GM12878 (cell line): ENCODE measurements at places on chromosomes 7 and 10. TPM values are rescaled to one million over a fixed set of nuclear protein-coding genes. Genes with fewer than 3 reads are reported as not detected.

- no peak overlapping the region for H3K27ac ChIP-seq
- peaks cover 6% of the 10 kb centered on the region for H3K36me3 ChIP-seq
- H3K4me3 ChIP-seq = no peak overlapping the region
- no peaks in the 10 kb centered on the region for H3K4me1 ChIP-seq
Measured at GRCh38 chr7:66905278-66905677, 15.7 kb upstream of the TMEM248 start.

DNA sequence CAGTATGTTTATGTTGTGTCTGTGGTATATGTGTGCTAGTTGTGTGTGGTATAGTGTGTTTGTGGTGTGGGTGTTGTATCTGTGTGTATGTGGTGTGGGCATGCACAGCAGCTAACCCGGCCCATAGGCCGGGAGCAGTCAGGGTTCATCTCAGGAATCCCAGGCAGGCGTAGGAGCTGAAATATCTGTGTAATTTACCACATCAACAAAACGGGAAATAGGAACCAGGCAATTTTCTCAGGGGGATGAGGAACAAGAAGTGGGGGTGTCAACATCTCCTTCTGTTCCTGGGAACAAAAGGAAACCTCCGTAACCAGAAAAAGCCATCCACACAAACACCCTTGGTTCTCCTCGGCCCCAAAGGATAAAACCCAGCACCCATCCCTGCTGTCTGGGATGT, 24.5 kb upstream of the ZNF488 start:
- no peak overlapping the region for H3K4me3 ChIP-seq
- no peaks in the 10 kb centered on the region for H3K36me3 ChIP-seq
- no peaks in the 10 kb centered on the region for H3K4me1 ChIP-seq
- no peak overlapping the region for H3K27ac ChIP-seq
- H3K27me3 ChIP-seq = no peaks in the 10 kb centered on the region

DNA sequence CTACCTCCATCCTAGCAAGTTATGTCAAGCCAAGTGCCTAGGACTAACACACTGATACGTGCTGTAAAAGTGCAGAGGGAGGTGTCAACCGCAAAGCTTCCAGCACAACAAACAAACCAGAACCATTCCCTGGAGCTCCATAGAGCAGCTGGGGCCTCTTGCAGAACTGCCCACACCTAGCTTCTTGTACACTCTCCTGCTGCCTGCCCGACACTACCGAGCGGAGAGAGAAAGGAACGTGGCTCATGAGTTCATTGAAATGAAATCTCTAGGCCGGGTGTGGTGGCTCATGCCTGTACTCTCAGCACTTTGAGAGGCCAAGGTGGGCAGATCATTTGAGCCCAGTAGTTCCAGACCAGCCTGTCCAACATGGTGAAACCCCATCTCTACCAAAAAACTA, 73.5 kb downstream of the MKI67 start:
- DNase-seq = no peak
- H3K4me1 ChIP-seq = peaks cover 13% of the 10 kb centered on the region
- H3K4me3 ChIP-seq = no peak overlapping the region
- peaks cover 11% of the 10 kb centered on the region for H3K36me3 ChIP-seq
- H3K27me3 ChIP-seq = no peaks in the 10 kb centered on the region
- no peak overlapping the region for H3K27ac ChIP-seq

GRCh38 chr10:81081887-81082620, 544.4 kb downstream of the SH2D4B start:
- no peaks in the 10 kb centered on the region for H3K4me1 ChIP-seq
- no peaks in the 10 kb centered on the region for H3K27me3 ChIP-seq
- H3K4me3 ChIP-seq = no peak overlapping the region
- no peak for DNase-seq

DNA sequence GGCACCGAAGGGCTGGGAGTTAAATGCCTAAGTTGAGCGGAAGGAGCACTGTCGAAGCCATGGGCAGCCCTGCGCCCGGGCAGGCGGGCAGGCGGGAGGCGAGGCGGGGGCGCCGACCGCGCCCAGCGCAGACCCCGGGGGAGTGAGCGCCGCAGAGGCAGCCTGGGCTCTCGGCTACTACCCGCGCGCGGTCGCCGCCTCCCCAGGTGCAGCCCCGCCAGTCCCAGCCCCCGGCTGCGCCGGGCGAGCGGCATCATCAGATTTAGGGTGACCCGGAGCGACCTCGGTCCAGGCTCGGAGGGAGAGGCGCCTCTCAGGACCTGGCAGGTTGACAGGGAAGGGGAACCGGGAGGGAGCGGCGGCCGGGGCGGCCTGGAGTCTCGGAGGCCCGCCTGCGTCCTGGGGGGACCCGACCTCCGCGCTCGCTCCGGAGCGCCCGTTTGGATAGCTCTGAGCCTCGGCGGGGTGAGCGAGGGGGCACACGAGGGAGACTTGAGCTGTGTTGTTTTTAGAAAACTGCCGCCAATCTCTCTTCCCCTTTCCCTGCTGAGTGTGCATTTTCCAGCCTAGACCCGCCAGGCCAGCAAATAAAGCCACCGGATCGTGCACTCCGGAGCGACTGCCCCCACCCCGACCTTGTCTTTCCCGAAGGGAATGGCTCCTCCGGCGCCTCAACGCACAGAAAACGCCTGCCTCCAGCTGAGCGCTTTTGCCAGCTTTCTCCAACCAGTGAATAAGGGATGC, 2.3 kb upstream of the NRP1 start:
- H3K36me3 ChIP-seq = no peaks in the 10 kb centered on the region
- no peaks in the 10 kb centered on the region for H3K4me1 ChIP-seq
- peaks cover 7% of the 10 kb centered on the region for H3K27me3 ChIP-seq
- no peak overlapping the region for H3K4me3 ChIP-seq
- DNase-seq = no peak
- no peak overlapping the region for H3K27ac ChIP-seq

DNA sequence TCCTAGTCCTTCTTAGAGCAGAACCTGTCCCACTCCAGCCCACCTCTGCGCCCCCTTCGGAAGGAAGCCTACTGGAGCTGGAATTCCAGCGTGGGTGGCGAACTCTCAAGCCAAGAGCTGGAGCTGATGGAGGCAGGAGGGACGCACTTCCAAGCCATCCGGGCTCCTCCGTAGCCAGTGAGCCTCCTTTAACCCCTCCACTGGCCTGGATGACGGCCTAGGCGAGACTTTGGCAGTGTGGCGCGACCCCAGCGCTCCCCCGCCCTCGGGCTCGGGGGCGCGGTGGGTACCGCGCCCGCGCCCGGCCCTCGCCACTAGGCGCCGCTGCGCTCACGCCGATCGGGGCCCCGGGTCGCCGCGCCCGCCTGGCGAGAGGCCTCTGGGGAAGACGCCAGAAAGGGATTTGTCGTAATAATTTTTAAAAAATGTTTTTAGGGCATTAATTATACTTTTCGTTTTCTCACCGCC, 5.1 kb upstream of the EMX2 start:
- H3K4me3 ChIP-seq = no peak overlapping the region
- peaks cover 7% of the 10 kb centered on the region for H3K4me1 ChIP-seq
- H3K36me3 ChIP-seq = no peaks in the 10 kb centered on the region
- peaks cover 13% of the 10 kb centered on the region for H3K27me3 ChIP-seq
- H3K27ac ChIP-seq = no peak overlapping the region

DNA sequence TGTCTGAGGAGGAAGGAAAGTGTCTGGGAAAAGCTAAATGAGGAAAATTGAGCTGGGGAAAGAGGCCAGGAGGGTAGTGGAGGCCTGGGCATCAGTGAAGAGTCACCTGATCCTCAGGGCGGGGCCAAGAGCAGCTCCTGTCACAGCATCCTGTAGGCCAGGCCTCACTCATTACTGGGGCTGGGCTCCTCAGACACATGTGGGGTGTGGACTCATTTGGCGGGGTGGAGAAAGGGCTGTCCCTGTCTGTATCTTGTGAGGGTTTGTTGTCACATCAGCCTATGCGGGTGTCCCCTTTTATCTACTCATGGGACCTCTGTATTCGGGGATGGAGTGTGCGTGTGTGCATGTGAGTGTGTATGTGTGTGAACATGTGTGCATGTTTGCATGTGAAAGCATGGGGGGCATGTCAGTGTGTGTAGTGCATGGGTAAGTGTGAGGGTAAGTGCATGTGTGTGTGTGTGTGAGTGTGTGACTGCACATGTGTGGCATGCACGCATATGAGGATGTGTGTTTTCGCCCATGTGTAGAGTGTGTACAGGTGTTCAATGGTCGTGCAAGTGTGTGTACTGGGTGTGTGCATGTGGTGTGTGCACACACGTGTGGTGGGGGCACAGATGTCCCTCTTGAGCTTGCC, 67.8 kb downstream of the RAMP3 start:
- no peaks in the 10 kb centered on the region for H3K4me1 ChIP-seq
- no peak overlapping the region for H3K27ac ChIP-seq
- H3K36me3 ChIP-seq = no peaks in the 10 kb centered on the region
- no peaks in the 10 kb centered on the region for H3K27me3 ChIP-seq
- no peak overlapping the region for H3K4me3 ChIP-seq
- no peak for DNase-seq

- H3K27me3 ChIP-seq = no peaks in the 10 kb centered on the region
- no peak for DNase-seq
- no peak overlapping the region for H3K27ac ChIP-seq
- no peaks in the 10 kb centered on the region for H3K36me3 ChIP-seq
Measured at GRCh38 chr10:12420530-12421120, 71.3 kb downstream of the CAMK1D start.

DNA sequence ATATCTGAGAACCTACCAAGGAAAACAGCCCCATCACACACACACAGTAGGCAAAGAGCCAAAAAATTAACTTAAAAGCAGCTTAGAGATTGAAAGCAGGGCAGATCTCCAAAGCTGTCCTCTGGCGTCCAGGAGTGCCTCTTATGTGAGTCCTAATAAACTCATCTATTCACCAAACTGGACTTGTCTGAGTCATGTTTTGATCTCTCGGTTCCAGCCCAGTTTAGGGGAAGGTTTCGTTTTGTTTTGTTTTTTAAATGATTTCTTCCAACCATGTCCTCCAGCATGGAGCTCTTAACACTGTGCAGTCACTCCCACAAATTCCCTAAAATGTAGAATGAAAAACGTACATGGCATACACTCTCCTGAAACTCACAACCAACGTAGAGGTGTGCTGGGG, 6.7 kb upstream of the PRSS37 start:
- no peaks in the 10 kb centered on the region for H3K27me3 ChIP-seq
- H3K4me1 ChIP-seq = no peaks in the 10 kb centered on the region
- no peaks in the 10 kb centered on the region for H3K36me3 ChIP-seq
- H3K4me3 ChIP-seq = no peak overlapping the region
- no peak for DNase-seq

DNA sequence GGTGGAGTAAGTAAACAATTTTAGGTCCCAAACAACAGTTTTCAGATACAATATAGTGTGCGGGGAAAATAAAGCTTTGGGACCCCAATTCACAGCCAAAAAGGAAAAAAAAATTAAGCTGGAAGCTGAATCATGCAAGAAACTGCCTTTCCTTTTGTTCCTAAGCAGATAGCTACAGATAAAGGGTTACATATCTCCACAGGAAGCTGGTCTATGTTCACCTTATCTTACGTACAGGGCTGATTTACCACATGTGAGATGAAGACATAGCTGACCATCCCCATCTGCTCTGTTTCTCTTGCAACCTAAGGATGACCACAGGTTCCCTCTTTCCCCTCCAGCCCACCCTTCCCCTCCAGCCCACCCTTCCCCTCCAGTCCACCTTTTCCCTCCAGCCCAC, 14.2 kb upstream of the PFKP start:
- H3K4me3 ChIP-seq = no peak overlapping the region
- no peaks in the 10 kb centered on the region; the same call in 1 of the 2 replicates for H3K27me3 ChIP-seq
- no peak overlapping the region for H3K27ac ChIP-seq
- H3K4me1 ChIP-seq = no peaks in the 10 kb centered on the region
- H3K36me3 ChIP-seq = no peaks in the 10 kb centered on the region
- no peak for DNase-seq

GRCh38 chr7:111210996-111211395, 120.1 kb downstream of the LRRN3 start:
- H3K4me3 ChIP-seq = no peak overlapping the region
- H3K4me1 ChIP-seq = no peaks in the 10 kb centered on the region
- no peaks in the 10 kb centered on the region for H3K27me3 ChIP-seq
- DNase-seq = no peak
- H3K36me3 ChIP-seq = no peaks in the 10 kb centered on the region
- H3K27ac ChIP-seq = no peak overlapping the region

DNA sequence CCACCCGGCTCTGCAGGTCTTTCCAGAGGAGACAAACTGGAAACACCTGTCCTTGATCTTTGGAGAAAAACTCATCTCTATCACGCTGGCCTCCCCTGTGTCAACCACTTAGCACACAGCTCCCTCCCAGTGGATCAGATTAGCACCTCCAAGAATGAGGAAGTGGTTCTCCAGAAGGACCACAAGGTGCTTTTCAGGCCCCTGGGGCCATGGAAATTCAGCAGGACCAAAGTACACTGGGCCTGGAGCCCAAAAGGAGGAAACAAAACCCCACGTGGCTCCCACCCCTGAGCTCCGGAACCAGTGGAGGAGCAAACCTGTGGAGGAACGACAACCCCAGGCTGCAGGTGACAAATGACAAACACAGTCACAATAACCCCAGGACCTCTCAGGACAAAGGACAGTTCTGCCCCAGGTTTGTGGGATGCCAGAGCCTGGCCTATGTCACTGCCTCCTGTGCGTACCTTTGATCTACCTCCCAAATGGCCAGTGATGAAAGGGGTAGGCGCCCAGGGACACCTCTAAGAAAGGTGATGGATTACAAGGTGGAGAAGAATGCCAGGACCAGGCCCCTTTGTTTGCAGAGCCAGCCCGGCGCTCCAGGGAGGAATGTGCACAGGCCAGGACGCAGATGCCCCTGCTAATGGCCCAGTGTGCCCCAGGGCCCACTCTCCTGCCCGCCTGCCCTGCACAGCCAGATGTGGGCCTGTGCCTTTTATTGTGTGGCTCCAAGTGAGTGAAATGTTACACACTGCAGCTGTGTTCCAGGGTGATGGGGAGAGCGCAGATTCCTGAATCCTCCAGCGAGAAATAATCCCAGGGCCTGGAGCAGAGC, 5.7 kb downstream of the TNS3 start:
- H3K27me3 ChIP-seq = peaks cover 3% of the 10 kb centered on the region; the same call in 1 of the 2 replicates
- no peaks in the 10 kb centered on the region for H3K36me3 ChIP-seq
- DNase-seq = no peak

GRCh38 chr7:94374721-94375566, 19.8 kb upstream of the COL1A2 start:
- no peak for DNase-seq
- no peak overlapping the region for H3K4me3 ChIP-seq
- H3K27me3 ChIP-seq = no peaks in the 10 kb centered on the region
- no peaks in the 10 kb centered on the region for H3K4me1 ChIP-seq

The FAM180A gene
- polyA plus RNA-seq = not detected in 2 replicates

The ARL3 gene
- 21.2 and 22.2 TPM in 2 replicates for polyA plus RNA-seq

The VWC2 gene
- polyA plus RNA-seq = not detected in 2 replicates

The OR6V1 gene
- not detected in 2 replicates for polyA plus RNA-seq

The KNDC1 gene
- 0.01 and 0.11 TPM in 2 replicates for polyA plus RNA-seq

The CPED1 gene
- 0.19 TPM in 1 of 2 replicates, not detected in the other for polyA plus RNA-seq

The CDK13 gene
- polyA plus RNA-seq = 11.6 and 15.0 TPM in 2 replicates
